ENCODE measurements at places on chromosomes 5 and 9. TPM values are rescaled to one million over a fixed set of nuclear protein-coding genes. Genes with fewer than 3 reads are reported as not detected.
A peak's percentile ranks its signal among the peaks of the same experiment; 100 is the strongest.

DNA sequence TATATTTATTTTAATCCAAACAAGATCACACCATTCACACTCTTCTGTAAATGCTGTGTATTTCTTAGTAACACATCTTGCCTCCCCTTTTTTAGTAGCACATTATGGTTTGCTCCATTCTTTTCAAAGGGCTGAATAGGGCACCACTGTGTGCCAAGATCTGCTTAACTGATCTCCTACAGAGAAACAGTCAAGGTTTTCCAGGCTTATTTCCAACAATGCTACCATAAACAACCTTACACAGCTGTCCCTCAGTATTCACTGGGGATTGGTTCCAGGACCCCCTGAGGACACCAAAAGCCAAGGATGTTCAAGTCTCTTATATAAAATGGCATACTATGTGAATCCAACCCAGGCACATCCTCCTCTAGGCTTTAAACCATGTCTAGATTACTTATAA lies 16.5 kb downstream of the GOLM1 start:
- no peaks in the 10 kb centered on the region for H3K4me1 ChIP-seq
- DNase-seq: no peak
- no peak overlapping the region for H3K4me3 ChIP-seq
- no peaks in the 10 kb centered on the region for H3K36me3 ChIP-seq
- no peaks in the 10 kb centered on the region for H3K27me3 ChIP-seq

DNA sequence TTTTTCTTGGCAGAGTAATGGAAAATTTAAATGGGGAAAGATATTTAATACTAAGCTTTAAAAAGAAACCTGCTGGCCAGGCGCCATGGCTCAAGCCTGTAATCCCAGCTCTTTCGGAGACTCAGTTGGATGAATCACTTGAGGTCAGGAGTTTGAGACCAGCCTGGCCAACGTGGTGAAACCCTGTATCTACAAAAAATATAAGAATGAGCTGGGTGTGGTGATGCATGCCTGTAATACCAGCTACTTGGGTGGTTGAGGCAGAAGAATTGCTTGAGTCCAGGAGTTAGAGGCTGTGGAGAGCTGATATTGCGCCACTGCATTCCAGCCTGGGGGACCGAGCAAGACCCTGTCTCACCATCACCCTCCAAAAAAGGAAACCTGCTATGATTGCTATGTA lies 32.8 kb downstream of the TUT7 start:
- no peak for DNase-seq
- no peak overlapping the region for H3K4me3 ChIP-seq
- peaks cover 18% of the 10 kb centered on the region for H3K36me3 ChIP-seq
- H3K27me3 ChIP-seq: no peaks in the 10 kb centered on the region
- H3K27ac ChIP-seq: peak overlapping the region; percentile 19

GRCh38 chr9:128115187-128116103 lies 12.1 kb downstream of the PTGES2 start:
- peaks cover 46% of the 10 kb centered on the region for H3K36me3 ChIP-seq
- no peaks in the 10 kb centered on the region for H3K27me3 ChIP-seq
- DNase-seq: no peak
- H3K27ac ChIP-seq: no peak overlapping the region
- H3K4me3 ChIP-seq: no peak overlapping the region
- H3K4me1 ChIP-seq: peaks cover 5% of the 10 kb centered on the region

DNA sequence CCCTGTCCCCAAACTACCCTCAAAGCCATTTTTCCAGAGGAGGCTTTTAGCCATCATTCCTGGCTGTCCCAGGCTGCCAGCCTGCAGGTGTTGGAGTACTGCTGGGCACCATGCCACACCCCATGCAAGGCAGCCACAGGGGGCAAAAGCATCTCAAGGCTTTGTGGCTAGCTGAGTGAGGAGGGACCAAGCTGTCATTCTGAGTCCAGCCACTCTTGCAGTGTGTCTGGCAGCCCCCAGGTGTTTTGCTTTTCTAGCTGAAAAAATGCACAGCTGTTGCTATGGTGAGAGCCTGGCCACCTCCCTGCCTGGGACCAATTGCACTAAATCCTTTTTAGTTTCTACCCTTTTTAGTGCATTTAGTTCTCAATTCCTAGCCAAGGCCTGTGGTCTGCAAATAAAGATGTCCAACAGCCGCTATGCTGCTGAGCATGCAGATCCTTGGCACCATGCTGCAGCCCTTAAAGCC lies 50.4 kb upstream of the PTGS1 start:
- no peak overlapping the region for H3K27ac ChIP-seq
- H3K36me3 ChIP-seq: peaks cover 67% of the 10 kb centered on the region
- H3K4me1 ChIP-seq: peaks cover 9% of the 10 kb centered on the region
- H3K27me3 ChIP-seq: no peaks in the 10 kb centered on the region
- DNase-seq: no peak
- no peak overlapping the region for H3K4me3 ChIP-seq

Gene PLEKHG4B
- total RNA-seq: 0.19 TPM

DNA sequence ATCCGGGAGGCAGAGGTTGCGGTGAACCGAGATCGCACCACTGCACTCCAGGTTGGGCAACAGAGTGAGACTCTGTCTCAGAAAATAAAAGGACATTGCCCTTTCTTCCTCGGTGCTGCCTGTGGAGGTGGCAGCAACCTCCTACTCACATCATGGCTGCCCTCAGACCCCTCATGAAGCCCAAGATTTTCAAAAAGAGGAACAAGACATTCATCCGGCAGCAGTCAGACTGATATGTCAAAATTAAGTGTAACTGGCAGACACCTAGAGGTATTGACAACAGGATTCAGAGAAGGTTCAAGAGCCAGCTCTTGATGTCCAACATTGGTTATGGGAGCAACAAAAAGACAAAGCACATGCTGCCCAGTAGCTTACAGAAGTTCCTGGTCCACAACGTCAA lies 12.6 kb upstream of the PAX5 start:
- no peak overlapping the region for H3K4me3 ChIP-seq
- DNase-seq: no peak
- no peaks in the 10 kb centered on the region for H3K4me1 ChIP-seq
- H3K36me3 ChIP-seq: no peaks in the 10 kb centered on the region
- peaks cover 89% of the 10 kb centered on the region for H3K27me3 ChIP-seq

- H3K36me3 ChIP-seq: no peaks in the 10 kb centered on the region
- no peaks in the 10 kb centered on the region for H3K4me1 ChIP-seq
- H3K27me3 ChIP-seq: no peaks in the 10 kb centered on the region
- H3K27ac ChIP-seq: no peak overlapping the region
- no peak overlapping the region for H3K4me3 ChIP-seq
Measured at GRCh38 chr9:91273853-91274552, 87.7 kb downstream of the AUH start.

GRCh38 chr5:16931334-16932110 lies 4.6 kb downstream of the MYO10 start:
- H3K4me1 ChIP-seq: peaks cover 17% of the 10 kb centered on the region
- DNase-seq: no peak
- no peak overlapping the region for H3K4me3 ChIP-seq
- no peak overlapping the region for H3K27ac ChIP-seq

DNA sequence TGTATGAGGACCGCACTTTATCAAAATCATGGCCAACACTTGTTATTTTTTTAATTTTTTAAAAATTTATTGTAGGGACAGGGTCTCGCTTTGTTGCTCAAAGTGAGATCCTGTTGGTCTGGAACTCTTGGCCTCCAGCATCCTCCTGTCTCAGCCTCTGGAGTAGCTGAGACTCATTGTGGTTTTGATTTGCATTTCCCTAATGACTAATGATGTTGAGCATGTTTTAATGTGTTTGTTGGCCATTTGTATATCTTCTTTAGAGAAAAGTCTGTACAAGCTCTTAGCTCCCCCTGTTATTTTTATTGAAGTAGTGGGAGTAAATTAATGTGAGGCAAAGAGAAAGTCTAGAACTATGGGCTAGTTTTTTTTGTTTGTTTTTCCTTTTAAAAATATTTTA lies 1.6 kb upstream of the RPS6 start:
- no peak for DNase-seq
- peaks cover 12% of the 10 kb centered on the region for H3K4me1 ChIP-seq
- no peak overlapping the region for H3K27ac ChIP-seq
- H3K27me3 ChIP-seq: no peaks in the 10 kb centered on the region

Gene IL13
- not detected for total RNA-seq

- no peak overlapping the region for H3K27ac ChIP-seq
- H3K4me3 ChIP-seq: no peak overlapping the region
- no peak for DNase-seq
- no peaks in the 10 kb centered on the region for H3K36me3 ChIP-seq
- no peaks in the 10 kb centered on the region for H3K27me3 ChIP-seq
Measured at GRCh38 chr5:163571744-163572143, 66.3 kb downstream of the MAT2B start.

GRCh38 chr9:18569941-18570630 lies 96.1 kb downstream of the ADAMTSL1 start:
- DNase-seq: no peak
- H3K36me3 ChIP-seq: no peaks in the 10 kb centered on the region
- no peak overlapping the region for H3K27ac ChIP-seq
- no peaks in the 10 kb centered on the region for H3K4me1 ChIP-seq
- H3K27me3 ChIP-seq: no peaks in the 10 kb centered on the region

DNA sequence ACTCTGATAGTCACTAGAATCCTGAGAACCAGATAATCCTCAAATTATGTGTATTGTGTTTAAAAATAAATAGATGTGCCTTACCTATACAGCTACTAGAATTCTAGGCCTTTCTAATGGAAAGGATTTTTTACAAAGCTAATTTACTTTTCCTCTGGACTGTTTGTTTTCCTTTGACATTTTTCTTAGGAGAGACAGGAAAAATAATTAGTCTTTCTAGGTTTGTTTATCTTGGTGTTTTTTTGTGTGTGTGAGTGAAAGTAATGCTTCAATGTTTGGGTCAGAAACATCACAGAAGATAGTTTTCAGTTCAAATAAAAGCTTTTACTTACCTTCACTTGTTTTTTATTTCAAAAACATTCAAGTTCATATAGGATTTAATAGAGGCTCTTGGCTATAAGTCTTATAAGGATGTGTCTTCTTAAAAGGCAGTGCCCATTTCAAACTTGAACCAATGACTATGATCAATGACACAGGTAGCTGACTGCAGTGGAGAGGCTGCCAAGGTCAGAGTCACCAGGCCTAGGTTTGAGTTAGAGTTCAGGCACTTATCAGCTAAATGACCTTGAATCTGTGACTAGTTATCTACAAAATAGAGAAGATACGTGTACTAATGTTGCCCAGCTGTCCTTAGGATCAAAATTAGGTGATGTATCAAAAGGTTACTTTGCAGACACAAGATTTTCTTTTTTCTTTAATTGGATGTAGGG lies 92.8 kb downstream of the SNCAIP start:
- H3K36me3 ChIP-seq: no peaks in the 10 kb centered on the region
- no peaks in the 10 kb centered on the region for H3K27me3 ChIP-seq
- H3K4me1 ChIP-seq: peaks cover 3% of the 10 kb centered on the region
- DNase-seq: no peak
- no peak overlapping the region for H3K27ac ChIP-seq

- H3K27ac ChIP-seq: no peak overlapping the region
- no peaks in the 10 kb centered on the region for H3K27me3 ChIP-seq
- no peak for DNase-seq
Measured at GRCh38 chr5:28862137-28862859, 1823.9 kb upstream of the CDH9 start.

GRCh38 chr9:121367306-121368137 lies 2.5 kb downstream of the STOM start:
- H3K27ac ChIP-seq: peak overlapping the region; percentile 96
- H3K4me1 ChIP-seq: peaks cover 41% of the 10 kb centered on the region
- no peak for DNase-seq
- H3K27me3 ChIP-seq: no peaks in the 10 kb centered on the region
- no peaks in the 10 kb centered on the region for H3K36me3 ChIP-seq

GRCh38 chr9:104553261-104553660 lies 15.7 kb upstream of the OR13C8 start:
- DNase-seq: no peak
- H3K4me3 ChIP-seq: no peak overlapping the region
- no peaks in the 10 kb centered on the region for H3K36me3 ChIP-seq
- no peaks in the 10 kb centered on the region for H3K27me3 ChIP-seq

DNA sequence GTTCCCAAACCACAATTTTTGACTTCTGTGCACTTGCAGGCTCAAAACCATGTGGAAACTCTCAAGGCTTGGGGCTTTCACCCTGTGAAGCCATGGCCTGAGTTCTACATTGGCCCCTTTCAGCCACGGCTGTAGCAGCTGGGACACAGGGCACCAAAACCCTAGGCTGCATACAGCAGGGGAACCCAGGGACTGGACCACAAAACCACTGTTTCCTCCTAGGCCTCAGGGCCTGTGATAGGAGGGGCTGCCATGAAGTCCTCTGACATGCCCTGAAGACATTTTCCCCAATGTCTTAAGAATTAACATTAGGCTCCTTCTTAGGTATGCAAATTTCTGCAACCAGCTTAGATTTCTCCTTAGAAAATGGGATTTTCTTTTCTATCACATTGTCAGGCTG lies 312.1 kb upstream of the TUSC1 start:
- no peaks in the 10 kb centered on the region for H3K36me3 ChIP-seq
- no peak overlapping the region for H3K4me3 ChIP-seq

GRCh38 chr9:90870621-90871326 lies 69.2 kb downstream of the SYK start:
- H3K27me3 ChIP-seq: no peaks in the 10 kb centered on the region
- H3K27ac ChIP-seq: no peak overlapping the region
- H3K4me3 ChIP-seq: no peak overlapping the region
- DNase-seq: no peak
- no peaks in the 10 kb centered on the region for H3K4me1 ChIP-seq
- H3K36me3 ChIP-seq: no peaks in the 10 kb centered on the region

- H3K4me1 ChIP-seq: peaks cover 28% of the 10 kb centered on the region
- no peaks in the 10 kb centered on the region for H3K36me3 ChIP-seq
- peaks cover 12% of the 10 kb centered on the region for H3K27me3 ChIP-seq
- no peak for DNase-seq
Measured at GRCh38 chr5:155729684-155730059, 597.3 kb upstream of the SGCD start.

Gene TOPORS
- 19.8 TPM for total RNA-seq

GRCh38 chr9:126880947-126881332 lies 20.5 kb downstream of the ZBTB34 start:
- DNase-seq: no peak
- no peaks in the 10 kb centered on the region for H3K27me3 ChIP-seq
- peaks cover 48% of the 10 kb centered on the region for H3K36me3 ChIP-seq
- H3K4me3 ChIP-seq: no peak overlapping the region
- H3K4me1 ChIP-seq: peaks cover 34% of the 10 kb centered on the region

DNA sequence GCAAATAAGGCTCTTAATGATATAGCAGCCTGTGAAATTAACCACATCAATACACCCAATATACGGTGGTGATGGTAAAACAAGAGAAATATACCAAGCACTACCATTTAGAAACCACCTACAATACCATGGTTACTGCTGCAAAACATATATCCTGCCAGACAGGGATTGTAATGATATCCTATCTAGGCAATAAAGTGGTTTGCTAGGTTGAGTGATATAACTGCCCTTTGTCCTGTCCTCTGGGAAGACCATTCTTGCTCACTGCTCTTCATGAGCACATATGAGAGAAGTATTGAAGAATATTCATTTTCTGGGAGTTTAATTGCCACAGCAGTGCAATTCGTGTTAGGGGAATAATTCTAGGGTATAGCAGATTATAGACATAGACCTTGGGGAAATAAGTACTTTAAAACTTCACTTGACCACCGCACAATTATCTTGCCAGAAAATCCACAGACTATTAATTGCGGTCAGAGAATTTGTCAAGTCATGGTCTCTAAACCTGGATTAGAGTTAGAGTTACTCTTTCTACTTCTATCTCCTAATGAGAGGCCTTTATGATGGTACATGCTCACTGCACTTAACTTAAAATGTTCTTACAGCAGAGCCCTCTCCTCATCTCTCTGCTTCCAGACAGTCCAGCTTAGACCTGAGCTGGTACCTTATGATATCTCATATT lies 413.0 kb downstream of the ZNF608 start:
- no peaks in the 10 kb centered on the region for H3K4me1 ChIP-seq
- no peaks in the 10 kb centered on the region for H3K36me3 ChIP-seq
- no peaks in the 10 kb centered on the region for H3K27me3 ChIP-seq
- no peak overlapping the region for H3K27ac ChIP-seq
- no peak for DNase-seq
